CD8-positive, alpha-beta memory T cell (primary cell): ENCODE measurements at places on chromosomes 2 and 18.

DNA sequence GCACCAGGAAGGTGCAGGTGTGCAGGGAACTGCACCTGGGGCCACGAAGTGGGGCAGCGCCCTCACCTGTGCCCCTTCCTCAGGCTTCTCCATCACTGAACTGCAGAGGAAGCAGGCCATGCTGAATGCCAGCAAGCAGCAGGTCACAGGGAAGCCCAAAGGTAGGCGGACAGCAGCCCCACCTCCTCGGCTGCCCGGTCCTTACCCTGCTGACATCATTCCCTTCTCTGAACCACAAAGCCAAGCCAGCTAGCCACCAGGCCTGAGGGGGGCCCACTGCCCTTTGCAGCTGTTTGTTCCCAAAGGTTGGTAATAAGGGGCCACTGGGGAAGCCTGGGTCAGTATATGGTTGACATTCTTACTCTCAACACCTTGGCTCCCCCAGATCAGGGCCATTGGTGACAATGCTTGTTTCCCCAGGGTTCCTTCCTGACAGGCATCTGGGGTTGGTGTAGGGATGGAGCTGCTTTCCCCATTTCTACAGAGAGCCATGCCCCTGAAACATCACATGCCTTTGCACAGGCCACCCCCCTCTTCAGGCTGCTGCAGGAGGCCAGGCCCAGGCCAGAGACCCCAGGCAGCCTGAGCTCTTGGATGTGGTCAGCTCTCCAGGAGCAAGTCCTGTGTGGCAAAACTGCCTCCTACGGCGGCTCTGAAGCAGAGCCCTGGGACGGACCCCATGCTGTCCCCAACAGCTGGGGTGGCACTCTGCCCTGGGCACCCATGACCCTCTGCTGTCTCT lies 47.8 kb downstream of the FAM168B start:
- DNase-seq, result no peak

DNA sequence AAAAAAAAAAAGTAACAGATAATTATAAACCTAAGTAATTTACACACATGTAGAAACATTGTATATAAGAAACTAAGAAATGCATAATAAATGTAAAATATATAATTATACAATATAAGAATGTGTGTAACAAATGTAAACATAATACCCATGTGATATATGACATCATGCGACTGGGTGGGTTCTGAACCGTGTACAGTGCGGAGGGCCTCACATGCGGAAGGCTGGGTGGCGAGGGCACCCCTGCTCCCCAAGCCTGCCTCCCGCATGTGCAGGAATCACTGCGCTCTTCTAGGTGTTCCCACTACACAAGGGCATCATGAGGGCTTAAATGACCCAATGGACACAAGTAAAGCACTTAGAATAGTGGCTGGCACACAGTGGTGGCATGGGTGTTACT lies 2.0 kb downstream of the PTPN18 start:
- DNase-seq, result no peak

DNA sequence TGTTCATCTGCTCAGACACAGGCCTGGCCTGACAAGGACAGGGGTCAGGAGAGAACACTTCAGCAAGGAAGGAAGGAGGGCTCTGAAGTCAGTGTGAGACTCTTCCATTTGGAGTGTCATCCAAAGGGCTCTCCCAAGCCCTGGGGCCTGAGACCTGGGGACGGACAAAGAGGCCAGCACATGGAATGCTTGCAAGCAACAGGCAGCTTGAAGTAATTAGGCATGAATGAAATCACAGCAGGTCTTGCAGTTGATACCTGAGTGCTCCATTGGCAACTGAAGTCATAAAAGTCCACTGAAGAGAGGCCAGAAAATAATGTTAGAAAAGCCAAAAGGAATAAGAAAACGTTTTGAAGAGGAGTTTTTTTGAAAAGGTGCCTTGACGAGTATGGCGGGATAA lies 231.7 kb downstream of the VAPA start:
- no peak for DNase-seq

- DNase-seq, result no peak
Measured at GRCh38 chr2:178479275-178479616, 846 bp upstream of the FKBP7 start.

DNA sequence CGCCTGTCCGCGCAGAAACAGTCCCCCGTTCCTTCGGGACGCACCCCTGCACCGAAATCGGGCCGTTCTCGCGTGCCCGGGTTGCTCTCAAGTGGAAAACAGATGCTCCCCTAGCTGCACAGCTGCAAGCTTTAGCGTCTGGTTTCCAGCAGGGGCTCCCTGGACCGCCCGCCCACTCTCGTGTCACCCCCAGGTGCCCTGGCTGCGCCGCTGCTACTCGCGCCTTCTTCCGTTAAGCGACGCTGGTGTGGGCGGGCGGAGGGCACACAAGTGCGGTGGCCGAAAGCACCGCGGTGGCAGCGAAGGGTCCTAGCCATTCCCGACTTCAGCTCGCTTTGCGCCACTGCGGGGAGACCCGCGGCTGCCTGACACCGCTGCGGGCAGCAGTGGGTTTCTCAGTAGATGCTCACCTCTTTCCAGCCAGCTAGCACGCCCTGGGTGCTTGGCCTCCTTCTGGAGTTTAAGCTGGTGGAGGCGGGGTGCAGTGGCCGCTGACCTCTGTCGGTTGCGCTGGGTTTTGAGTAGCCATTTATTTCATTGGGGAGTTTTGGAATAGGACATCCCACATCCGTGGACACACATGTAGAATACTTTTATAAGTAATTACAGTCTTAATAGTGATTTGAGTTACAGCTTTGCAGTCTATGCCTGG lies 806 bp downstream of the ZNF407 start:
- peak; percentile 78 for DNase-seq

DNA sequence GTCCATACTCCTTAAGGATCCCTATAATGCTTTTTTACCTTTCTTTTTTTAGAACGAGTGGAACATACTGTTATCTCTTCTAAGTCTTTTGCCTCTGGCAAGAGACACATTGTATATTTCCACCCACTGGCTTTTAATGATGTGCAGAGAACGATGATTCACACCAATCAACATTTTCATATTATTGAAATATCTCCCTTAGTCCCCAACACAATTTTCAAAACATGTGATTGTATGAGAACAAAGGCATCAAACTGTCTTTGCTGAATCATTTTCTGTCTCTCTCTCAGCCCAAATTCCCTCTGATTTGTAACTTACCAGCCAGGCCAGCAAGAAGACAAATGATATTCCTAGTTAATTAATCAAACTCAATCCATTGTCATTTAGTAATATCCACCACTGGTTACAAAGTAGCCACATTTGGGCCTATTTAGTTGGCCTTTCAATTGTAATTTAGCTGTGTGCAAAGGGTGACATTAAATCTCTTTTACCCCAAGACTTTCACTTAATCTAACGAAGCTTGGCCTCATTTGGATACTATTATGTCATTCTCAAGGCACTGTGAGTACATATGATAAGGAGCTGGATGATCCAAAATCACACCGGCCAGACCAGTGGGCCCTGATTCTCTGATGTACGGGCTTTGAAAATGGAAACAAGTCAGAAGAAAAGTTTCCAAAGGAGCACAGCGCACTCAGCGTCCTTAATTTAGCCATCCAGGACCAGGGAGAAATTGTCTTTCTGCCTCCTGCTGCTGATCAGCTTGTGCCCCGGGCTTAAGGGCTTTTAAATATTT lies 185.1 kb downstream of the SCG2 start:
- DNase-seq, result no peak

- DNase-seq, result no peak
Measured at GRCh38 chr2:160674146-160674750, 180.6 kb upstream of the RBMS1 start.

- DNase-seq, result no peak
Measured at GRCh38 chr18:22044474-22045220, 124.7 kb upstream of the GATA6 start.

- no peak for DNase-seq
Measured at GRCh38 chr2:219149667-219150066, 10.9 kb downstream of the NHEJ1 start.

DNA sequence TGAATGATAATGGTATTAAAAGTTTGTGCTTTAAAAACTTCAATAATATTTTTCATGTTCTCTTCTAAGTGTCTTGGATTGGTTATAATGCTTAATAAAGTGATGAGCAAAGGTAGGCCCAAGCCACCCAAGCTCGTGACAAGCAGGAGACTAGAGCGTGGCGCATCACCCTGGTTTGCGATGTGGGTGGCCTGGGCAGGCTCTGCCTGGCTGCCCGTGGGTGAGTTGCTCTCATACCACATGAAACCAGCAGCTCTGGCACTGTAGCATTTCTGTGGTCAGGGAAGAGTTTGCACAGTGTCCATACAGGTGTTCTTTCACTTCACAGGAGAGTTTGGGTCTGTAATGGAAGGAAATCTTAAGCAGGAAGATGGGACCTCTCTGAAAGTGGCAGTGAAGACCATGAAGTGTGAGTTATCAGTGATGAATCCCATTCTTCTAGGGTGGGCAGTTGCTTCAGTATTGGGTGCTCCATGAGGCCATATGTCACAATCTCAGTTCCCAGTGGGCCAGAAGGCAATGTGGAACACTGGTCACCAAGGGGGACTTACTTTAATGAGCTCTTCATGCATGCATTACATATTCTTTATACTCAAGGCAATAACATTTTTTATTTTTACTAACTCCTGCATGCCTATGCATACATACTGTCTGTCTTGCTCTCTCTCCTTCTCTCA lies 51.4 kb upstream of the TMEM87B start:
- DNase-seq, result no peak

GRCh38 chr2:136920652-136921333 lies 155.4 kb downstream of the THSD7B start:
- no peak for DNase-seq

GRCh38 chr2:100194951-100195350 lies 52.6 kb upstream of the AFF3 start:
- no peak for DNase-seq

DNA sequence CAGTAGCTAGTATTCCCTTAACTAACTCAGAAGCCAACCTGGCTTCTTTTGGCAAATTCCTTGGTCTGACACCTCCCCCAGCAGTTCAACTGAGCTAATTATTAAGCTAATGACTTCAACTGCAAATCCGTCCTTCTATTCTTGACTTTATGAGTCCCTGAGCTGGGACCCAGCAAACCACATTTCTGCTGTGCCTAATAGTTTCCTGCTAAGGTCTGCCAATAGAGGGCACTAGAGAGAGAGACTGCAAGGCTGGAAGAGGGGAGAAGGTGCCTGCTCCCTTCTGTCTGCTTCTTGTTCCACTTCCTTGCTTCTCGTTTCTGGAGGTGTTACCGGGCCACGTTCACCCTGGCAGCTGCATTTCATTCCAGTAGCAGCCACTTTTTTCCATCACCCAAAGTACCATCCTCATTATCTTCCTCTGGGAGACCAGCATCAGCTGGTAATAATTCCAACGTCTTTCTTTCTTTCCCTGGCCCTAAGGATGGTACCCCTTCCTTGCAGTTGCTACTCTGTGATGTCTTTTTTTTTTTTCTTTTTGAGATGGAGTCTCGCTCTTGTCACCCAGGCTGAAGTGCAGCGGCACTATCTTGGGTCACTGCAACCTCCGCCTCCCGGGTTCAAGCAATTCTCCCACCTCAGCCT lies 352.0 kb downstream of the TNS1 start:
- DNase-seq, result no peak

DNA sequence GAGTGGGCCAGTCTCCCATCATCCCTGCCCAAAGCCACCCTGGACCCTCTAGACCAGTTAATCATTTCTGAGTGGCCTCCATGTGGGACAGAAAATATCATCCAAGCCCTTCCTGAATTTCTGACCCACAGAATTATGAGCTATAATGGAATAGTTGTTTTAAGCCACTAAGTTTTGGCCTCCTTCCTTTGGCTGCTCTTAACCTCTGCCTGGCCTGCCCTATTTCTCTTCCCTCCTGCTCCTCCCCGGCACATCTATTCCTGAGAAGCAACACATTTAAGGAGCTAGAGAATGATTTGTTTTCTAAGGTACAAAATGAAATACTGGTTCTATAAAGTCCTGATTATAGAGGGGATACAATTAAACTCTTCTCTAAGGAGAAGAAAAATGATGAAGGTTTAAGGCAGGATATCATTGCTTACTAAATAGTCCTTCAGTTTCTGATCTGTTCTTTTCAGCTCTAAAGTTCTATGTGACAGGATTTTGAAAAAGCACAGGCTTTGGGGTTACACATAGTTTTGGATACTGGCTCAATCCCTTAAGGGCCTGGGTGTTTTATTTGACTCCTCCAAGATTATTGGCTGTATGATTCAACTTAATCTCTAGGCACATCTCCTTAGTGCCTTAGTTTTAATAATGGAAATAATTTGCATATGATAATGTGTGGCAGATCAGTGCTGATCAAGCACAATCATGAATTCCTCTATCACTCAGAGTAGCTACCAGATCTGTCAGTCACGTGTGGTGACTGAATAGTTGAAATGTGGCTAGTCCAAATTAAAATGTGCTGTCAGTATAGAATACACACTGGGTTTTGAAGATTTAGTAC lies 240.3 kb downstream of the VAPA start:
- DNase-seq, result no peak

DNA sequence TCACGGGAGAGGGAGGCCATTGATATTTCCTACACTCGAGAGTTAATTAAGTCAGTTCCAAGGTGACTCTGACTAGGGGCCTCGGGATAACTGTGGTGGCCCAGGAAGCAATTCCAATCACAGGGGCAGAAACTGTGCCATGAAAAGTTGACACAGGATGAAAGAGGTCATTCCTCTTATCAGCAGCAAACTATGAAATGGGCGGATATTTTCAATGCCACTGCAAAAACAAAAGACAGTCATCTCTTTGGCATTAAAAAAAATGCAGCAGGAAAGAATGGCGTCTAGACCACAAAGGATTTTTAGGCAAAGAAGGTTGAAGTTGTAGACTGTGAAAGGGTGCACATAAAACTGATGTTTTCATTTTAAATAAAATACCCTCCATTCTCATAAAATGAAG lies 50.0 kb downstream of the TGIF1 start:
- DNase-seq, result no peak

GRCh38 chr2:179263446-179264367 lies 925 bp downstream of the SESTD1 start:
- peak; percentile 12 for DNase-seq

DNA sequence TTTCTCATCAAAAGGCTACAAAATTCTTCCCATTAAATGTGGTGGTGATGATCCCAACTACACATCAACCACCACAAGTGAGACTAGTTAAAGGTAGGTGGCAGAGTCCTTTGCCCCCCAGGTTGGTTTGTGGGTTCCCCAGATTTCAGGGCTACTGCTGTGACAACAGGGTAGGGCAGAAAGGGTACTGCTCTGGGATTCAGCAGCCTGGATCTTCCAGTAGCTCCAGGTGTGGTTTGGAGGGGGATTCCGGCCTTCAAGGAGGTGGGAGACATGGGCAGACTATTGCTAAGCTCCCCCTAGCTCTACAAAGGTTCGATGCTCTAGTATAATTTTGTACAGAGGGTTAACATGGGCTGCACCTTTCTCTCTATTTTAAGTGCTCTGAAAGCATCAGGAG lies 74.9 kb upstream of the FZD5 start:
- DNase-seq, result no peak

- DNase-seq, result no peak
Measured at GRCh38 chr2:110800611-110801402, 68.4 kb downstream of the ACOXL start.

- DNase-seq, result no peak
Measured at GRCh38 chr2:175726223-175726622, 275.8 kb downstream of the LNPK start.

GRCh38 chr18:12044591-12044990 lies 49.1 kb upstream of the ANKRD62 start:
- no peak for DNase-seq

- DNase-seq, result no peak
Measured at GRCh38 chr18:58901143-58901542, 36.5 kb downstream of the ZNF532 start.
